Activated T-helper 2 cell treated with anti-CD3 and anti-CD28 coated beads, Interferon-gamma antibody, Interleukin-2, Interleukin-4, amounts not matched to agents 10 μg/mL and 5 μg/mL and 100 μg/mL, durations not matched to agents 14 hours and 24 hours and 36 hours (primary cell): ENCODE measurements at places on chromosomes 6 and 20.

DNA sequence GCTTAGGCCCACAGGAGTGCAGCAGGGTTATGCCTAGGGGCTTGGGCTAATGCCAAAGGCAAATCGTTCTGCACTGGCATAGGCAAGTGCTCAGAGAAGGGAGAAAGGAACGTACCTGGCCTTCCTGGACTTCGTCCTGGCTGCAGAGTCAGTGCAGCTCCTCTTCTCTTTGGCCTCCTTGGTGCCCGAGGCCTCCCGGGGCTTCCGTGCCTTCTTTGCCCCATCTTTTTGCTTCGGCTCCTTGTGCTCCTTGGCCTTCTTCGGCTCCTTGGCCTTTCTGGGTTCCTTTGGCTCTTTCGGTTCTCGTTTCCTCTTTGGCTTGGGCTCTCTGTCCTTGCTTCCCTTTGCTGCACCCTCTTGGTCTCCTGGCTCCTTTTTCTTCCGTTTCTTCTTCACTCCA is 85.2 kb downstream of the CHD6 start:
- no peak for DNase-seq

DNA sequence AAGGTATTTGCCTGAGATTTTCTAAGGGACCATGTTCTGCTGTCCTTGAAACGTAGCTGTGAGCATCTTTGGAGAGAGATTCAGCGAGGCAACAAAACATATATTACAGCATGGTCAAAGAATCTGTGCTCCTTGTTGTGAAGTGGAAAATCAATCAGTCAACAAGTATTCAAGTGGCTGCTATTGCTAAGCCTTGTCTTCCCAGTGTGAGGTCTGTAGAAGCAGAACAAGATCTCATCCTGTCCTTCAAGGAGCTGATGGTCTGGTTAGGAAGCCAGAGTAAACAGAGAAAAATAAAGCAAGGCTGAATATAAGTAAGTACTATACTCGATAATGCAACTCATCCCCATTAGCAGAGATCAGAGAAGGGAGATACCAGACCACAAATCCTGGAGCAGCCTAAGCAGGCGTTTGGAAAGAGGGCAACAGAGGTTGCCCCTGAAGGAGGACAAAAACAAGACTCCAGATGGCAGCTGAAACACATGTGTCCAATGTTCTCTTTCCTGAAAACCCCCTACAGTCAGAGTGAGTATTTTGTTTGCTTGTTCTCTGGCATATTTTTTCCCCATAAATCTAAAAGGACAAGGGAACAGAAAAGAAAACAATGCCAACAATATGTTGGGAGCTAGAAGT is 392.0 kb downstream of the SYNE1 start:
- DNase-seq = no peak

DNA sequence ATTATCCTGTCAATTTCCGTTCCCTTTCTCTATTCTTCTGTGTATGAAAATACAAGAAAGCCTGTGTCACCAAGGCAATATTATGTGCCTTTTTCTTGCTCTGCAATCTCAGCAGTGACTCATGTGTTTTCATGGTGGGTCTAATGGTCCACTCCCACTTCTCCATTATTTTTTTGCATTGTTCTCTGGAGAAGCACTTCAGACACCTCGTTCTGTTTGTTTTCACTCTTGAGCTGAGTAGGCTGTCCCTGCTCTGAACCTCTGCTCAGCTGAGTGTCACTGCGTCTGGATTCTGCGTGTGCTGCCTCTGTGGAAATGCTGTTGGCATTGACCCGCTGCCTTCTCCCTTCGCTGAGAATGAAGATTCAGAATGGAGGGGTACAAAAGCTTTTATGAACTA is 230.6 kb downstream of the TMEM242 start:
- DNase-seq = no peak

- peak; percentile 46 for DNase-seq
Measured at GRCh38 chr6:35496841-35497570, at the start of gene TEAD3. TEAD3 (minus strand) TSS chr6:35497079.

GRCh38 chr6:100176311-100176950 is 182.4 kb upstream of the MCHR2 start:
- no peak for DNase-seq

- no peak for DNase-seq
Measured at GRCh38 chr6:13916230-13916944, 8.4 kb upstream of the RNF182 start.

DNA sequence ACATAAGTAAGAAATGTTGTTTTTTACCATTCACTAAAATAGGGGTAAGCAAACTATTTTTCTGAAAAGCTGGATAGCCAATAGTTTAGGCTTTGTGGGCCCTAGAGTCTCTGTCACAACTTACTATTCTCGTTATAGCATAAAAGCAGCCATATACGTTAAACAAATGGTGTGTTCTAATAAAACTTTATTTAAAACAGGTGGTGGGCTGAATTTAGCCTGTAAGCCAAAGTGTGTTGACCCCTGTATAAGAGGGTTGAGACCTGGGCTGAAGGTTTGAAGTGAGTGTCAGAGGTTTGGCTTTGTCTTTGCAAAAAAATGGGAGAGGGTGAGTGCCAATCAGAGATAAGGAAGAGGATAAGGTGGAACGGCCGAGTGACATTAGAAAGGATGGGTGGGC is 197.2 kb downstream of the RNF144B start:
- DNase-seq = no peak

DNA sequence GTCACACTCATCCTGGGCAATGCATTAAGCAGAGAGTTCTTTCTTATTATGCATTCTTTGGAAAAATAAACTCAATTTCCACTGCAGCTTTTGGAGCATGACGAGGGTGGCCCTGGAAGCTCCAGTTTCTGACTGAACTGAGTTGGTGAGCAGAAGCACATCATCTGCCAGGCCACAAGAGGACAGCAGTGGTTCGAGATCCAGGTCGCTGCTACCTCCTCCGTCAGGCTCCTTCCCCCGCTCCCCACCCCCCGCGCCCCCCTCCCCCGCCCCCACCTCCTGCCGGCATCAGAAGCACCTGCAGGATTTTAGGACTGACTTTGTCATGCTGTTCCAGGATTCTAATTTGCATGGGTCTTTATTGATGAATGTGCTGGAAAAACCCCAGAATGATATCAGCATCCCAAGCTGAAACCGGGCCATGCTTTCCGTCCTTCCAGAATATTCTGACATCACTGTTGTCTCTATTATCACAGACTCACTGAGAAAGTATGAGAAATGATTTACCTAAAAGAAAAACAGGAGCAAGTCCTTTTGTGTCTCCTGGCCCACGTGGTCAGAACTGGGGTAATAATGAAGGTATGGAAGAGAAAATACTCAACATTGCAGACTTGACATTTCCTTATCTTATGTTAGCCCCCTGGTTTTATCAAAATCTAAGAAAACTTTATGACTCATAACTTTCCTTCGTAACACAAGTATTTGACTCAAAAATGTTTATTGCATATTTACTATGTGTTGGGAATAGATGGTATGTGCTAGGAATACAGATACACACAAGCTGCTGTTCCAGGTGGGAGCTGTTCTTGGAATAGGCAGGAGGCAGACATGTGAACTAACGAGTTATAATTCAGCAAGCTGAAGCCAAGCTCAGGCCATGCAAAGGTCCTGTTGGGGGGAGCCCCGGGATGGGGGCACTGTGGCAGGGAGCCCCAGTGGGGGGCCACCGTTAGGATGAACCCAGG is 220.2 kb upstream of the EXOC2 start:
- DNase-seq = no peak

DNA sequence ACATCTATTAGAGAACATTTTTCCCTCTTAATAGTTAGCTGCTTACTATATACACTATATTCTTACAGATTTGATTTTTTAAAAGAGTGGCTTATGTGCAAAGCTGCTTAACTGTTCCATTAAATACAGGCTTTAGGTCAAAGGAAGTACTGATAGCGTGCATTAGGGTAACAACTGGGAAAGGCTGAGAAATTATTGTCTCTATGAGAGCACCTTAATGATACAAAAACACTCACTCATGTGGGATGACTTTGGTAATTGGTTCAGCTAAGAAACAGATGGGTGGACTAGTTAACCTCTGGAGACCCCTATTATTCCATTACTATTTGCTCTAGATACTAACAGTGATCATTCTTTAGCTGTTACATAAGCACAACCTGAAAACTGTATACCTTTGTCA is 4.0 kb downstream of the DCDC2 start:
- DNase-seq = no peak

- no peak for DNase-seq
Measured at GRCh38 chr6:28940294-28940857, 16.6 kb upstream of the TRIM27 start.

DNA sequence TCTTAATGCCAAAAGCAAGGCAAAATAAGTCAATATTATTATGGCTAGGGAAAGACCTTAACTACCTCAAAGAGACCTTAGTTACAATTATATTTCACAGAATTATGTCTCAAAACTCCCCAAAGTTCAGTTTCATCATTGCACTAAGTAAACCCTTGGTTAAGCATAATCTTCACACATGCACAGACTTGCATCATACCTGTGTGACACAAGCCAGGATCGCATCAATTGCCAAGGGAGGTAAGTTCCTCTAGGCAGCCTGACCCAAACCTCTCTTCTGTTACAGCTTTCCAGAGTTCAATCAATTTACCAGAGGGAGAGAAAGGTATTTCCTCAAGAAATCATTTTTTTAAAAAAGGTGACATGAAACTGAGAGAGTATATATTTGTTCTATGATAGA is 31.9 kb upstream of the PRSS35 start:
- no peak for DNase-seq

- no peak for DNase-seq
Measured at GRCh38 chr6:165575158-165575549, 87.9 kb downstream of the PDE10A start.

GRCh38 chr6:140134224-140134623 is 759.8 kb upstream of the CITED2 start:
- no peak for DNase-seq

DNA sequence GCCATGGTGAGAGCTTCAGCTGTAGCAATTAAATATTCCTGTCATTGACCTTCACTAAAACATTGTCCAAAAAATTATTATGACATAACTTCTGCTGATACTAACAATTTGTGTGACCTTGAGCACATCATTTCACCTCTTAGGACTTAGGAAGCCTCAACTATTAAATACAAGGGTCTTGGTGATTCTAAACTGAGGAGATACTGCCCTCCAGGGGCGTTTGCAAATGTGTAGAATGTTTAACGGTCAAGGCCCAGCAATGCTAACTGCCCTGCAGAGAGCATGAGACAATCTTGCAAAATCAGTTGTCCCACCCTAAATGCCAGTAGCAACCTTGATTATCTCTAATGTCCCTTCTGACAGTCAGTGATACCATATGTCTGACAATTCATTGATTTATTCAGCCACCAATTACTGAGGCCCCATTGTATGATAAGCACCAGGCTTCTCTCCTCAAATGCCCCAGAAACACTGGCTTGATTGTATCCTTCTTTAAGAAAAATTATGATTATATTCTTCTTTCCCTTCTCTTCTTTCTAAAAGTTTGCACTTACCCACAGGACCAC is 284.1 kb upstream of the PLN start:
- DNase-seq = no peak
